Activated T-helper 2 cell treated with anti-CD3 and anti-CD28 coated beads, Interferon-gamma antibody, Interleukin-2, Interleukin-4, amounts not matched to agents 10 μg/mL and 5 μg/mL and 100 μg/mL, durations not matched to agents 14 hours and 24 hours and 36 hours (primary cell): ENCODE measurements at places on chromosomes 3 and 15.

GRCh38 chr3:129708328-129708861 lies 101.9 kb upstream of the PLXND1 start:
- no peak for DNase-seq

DNA sequence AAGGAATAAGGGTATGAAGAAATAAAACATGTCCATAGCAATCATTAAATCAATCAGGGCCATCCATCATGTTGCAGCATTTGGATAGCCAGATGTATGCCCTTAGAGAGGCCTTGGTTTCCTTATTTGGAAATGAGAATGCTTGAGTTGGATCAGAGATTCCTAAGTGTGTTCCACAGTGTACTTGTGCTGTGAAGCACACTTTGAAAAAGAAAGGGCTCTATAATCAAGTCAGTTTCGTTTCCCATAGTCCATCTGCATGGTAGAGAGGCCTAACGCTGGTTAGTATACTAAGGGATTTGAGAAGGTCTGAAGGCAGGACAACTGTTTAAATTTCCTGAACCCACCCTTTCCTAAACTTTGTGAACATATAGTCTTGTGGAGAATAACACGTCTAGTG lies 30.9 kb downstream of the RBMS3 start:
- no peak for DNase-seq

DNA sequence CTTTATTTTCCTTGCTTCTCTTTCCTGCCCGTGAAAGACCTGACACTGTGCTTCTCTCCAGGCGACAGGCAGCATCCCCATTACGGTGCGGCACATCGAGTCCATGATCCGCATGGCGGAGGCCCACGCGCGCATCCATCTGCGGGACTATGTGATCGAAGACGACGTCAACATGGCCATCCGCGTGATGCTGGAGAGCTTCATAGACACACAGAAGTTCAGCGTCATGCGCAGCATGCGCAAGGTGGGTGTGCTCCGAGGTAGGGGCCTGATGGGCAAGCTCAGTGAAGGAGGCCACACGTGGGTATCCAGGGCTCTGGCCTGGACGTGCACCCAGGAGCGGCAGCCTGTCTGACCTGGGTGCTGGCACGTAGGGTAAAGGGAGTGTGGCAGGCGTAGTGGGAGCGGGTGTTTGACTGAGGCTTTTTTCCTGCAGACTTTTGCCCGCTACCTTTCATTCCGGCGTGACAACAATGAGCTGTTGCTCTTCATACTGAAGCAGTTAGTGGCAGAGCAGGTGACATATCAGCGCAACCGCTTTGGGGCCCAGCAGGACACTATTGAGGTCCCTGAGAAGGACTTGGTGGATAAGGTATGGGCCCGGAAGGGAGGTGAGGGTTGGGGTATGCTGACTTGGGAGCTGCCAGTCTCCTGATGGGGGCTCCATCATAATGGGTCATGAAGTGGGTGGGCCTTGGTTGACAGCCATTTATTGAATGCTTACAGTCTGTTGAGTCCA lies 8.2 kb upstream of the PODXL2 start:
- DNase-seq: no peak

DNA sequence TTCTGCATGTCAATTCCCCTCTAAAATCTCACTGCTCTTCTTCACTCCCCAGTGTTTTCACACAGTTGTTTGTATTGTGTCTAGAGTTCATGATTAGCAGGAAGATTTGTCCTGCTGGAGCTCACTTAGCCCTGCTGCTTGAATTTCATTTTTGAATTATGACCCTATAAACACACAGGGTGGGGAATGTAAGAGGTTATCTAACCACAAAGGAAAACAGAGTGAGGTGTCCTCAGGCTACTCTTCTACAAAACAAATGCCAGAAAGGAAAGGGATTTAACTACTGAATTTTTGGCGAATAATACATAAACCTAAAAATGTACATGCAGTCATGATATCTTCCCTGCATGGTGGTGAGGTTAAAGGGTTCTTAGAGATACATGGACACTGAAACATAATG lies 215.1 kb upstream of the CNTN4 start:
- DNase-seq: no peak

DNA sequence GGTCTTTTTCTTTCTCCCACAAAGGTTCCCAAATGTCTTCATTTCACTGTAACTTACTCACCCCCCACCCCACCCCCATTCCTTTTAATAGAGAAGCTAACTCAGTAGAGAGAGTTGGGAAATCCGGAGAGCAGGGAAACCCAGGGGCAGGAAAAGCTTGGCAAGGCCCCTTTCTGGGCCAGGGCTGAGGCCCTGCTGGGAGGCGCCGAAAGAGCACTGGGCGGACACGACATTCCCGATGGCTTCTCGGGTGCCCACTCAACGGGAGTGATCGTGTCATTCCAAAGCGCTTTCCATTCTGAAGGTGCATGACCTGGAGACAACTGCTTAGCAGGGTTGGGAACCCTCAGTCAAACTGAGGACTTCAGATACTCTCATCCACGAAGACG lies 1.6 kb upstream of the DALRD3 start:
- no peak for DNase-seq

DNA sequence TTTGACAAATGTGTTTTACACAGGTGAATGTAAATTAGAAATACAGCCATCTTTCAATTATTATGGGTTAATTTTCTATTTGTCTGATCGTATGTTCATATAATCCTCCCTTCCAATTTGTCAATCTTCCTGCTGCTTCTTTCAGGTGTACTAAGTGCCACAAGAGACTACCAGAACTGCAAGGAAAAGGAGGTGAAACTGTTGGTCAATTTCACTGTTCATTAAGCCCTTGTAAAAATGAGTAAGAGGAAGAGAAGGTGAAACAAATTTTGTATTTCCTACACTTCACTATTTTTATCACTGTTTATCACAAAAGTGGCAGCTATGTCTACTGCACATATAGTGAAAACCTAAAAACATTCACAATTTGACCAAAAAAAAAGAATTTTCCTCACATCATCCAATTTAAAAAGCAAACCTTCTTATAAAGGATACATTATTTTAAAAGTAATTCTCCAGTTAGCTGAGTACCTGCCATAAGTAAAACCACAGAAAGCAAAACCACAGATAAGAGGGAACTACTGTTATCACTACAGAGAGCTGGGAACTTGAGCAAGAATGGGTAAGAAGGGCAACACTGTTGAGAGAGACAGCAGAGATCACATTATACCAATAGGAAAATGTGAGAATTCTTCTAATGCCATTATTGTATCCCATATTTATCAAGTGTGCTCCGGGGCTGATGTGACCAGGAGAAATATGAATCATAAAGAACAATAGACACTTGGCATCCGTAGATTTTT lies 163.0 kb downstream of the TBC1D5 start:
- DNase-seq: no peak

DNA sequence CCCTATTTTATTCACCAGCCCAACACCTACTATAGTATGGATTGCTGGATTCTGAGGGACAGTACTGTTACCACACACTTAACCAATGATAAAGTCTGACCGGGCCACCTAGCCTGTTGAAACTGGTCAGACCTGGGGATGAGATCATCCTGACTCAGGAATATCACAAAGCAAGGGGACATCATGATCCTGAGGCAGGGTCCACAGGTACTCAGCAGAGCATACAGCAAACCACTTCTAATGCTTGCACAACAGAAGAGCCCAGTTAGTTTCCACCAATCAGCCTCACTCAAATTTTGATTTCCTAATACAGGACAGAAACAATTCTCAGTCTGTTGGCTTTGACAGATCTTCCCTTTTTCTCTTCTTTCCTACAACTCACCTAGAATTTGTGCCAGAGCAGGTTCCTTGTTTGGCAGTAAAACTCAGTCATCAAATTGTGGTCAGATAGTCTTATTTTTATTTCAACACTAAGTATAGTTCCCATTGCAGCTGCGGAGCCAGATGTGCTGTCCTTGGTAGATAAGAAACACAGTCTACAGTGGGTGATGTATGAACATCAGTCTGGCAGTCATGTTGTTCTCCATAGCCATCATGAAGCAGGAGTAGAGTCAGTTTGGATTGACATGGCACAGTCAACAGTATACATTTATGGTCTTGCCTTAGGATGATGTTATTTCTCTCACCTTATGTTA lies 90.1 kb upstream of the PRR23C start:
- DNase-seq: no peak

DNA sequence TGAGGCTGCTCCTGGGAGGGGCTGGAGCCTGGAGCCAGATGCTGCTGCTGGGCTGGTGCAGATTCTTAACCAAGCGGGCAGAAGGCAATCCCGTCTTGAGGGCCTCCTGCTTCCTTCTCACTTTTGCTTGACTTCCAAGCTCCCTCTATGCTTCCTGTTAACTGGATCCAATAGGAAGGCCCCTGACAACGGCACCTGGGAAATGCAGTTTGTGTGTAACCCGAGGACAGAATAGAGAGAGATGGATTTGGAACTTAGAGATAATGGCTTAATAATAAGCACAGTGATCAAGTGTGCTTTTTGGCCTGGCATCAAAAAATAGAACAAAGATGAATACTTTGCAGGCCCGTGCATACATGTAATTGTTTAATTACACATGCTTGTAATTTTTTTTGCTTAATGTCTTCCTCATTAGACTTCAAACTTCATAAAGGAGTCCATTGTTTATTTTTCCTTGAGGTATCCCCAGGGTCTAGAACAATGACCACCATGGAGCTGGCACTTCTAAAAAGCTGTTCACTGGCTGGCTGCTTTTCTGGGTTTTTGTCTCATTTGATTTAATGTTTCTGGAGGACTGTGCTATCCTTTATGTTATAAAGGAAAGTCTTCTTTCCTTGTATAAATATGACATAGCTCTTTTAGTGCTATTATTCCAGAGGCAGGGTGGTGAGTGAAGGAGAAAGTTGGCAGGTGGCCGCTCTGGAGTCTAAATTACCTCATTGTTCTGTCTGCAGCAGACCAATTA lies 63.3 kb upstream of the MITF start:
- DNase-seq: no peak

- no peak for DNase-seq
Observed at GRCh38 chr15:58070801-58071418, 5.4 kb upstream of the ALDH1A2 start.

DNA sequence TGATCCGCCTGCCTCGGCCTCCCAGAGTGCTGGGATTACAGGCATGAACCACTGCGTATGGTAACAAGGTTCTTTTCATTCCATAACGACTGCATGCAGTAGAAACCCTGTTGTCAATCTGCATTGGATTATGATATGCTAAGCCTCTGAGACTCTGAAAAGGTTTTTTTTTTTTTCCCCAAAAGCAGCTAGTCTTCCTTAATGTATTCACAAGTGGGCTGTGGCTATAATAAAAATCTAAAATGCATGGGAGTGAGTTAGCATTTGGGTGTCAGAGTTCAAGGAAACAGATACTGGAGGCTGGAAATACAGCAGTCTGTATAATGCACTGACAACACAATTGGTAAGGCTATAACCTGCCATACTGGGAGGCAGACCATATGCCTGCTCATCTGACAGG lies 218.1 kb downstream of the NSUN3 start:
- DNase-seq: no peak

DNA sequence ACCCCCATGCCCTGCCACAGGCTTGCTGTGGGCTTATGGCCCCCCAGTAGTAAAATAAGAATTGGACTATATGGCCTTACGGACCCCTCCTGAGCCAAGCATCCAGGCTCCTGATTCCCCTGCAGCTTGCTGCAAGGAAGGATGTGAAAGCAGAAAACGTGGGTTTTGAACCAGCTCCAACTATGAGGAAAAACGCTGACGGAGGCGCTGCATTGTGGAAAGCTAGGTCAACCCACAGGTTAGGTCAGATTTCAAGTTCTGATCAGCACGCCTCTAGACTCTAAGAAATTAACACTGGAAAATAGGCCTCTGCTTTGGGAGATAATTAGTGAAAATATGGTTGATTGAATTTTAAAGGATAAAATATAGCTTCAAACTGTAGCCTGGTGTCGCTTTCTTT lies 195.4 kb upstream of the HES1 start:
- DNase-seq: no peak

- no peak for DNase-seq
Observed at GRCh38 chr3:27553886-27554540, 69.8 kb upstream of the SLC4A7 start.

DNA sequence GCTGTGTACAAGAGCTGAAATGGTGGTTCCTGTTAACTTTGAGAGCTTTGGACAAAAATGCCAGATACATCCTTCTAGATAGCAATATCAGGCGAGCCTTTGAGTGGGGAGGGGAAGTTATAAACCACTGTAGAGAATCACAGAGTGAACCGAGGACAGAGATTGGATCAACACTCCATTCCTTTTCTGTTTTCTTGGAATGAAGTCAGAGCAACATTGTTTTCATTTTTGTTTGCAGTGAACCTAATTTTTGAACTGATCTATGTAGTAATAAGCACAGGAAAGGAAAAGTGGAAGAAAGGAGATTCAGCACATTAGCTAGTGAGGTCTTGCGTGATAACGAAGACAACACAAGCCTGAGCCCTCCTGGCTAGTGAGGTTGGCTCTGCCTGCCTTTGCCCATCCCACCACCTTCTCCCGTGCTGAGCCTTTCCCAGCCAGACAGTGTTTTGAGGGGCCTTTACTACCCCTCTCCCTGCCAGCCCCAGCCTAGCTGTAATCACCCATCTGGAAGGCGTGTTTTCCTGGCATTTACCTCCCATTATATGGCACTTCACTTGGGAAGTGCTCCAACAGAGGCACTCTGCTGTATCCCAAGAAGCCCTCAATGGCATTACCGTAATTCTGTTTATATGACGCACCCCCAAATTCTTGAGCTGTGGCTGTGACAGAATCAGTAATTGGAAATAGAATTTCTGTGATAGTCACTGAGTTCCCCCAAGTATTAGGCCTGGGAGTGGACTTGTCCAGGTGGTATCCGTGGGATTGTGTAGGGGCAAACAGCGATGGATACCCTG lies 129.8 kb downstream of the CACNA1D start:
- DNase-seq: no peak

DNA sequence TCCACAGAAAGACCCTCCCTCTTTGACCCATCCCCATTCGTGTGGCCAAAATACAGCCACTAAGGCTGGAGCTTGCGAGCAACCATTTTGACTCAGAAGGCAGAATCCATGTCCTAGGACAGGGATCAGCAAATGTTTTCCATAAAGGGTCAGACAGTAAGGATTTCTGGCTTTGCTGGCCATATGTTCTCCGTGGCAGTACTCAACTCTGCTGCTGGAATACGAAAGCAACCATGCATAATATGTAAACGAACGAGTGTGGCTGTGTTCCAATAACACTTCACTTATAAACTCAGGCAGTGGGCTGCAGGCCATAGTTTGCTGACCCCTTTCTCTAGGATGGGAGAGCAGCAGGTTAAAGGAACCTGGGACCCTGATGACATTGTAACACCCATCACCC lies 77.6 kb upstream of the WNT5A start:
- DNase-seq: no peak

DNA sequence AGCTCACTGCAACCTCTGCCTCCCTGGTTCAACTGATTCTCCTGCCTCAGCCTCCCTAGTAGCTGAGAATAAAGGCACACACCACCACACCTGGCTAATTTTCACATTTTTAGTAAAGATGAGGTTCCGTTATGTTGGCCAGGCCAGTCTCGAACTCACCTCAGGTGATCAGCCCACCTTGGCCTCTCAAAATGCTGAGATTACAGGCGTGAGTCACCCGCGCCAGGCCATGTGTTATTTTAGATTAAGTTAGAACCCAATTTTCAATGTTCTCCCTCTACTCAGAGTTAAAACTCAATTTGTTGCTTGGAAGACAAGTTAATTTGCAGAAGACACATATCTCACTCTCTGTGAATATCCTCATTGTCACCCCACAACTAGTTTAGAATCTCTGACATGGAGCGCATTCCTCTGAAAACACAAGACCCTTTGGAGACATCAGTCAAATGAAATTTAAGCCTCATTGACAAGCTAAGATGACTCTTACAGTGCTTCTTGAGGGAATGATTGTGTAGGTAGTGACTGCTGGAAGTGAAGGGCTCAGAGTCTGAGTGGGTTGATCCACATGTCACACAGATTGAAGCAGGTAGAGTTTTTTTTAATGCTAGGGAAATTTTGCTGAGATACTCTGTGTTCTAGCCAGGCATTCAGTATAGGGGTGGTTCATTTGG lies 60.6 kb upstream of the FRMD4B start:
- DNase-seq: no peak
